ENCODE measurements at places on chromosomes 13 and 19. TPM values are rescaled to one million over a fixed set of nuclear protein-coding genes. Genes with fewer than 3 reads are reported as not detected.

DNA sequence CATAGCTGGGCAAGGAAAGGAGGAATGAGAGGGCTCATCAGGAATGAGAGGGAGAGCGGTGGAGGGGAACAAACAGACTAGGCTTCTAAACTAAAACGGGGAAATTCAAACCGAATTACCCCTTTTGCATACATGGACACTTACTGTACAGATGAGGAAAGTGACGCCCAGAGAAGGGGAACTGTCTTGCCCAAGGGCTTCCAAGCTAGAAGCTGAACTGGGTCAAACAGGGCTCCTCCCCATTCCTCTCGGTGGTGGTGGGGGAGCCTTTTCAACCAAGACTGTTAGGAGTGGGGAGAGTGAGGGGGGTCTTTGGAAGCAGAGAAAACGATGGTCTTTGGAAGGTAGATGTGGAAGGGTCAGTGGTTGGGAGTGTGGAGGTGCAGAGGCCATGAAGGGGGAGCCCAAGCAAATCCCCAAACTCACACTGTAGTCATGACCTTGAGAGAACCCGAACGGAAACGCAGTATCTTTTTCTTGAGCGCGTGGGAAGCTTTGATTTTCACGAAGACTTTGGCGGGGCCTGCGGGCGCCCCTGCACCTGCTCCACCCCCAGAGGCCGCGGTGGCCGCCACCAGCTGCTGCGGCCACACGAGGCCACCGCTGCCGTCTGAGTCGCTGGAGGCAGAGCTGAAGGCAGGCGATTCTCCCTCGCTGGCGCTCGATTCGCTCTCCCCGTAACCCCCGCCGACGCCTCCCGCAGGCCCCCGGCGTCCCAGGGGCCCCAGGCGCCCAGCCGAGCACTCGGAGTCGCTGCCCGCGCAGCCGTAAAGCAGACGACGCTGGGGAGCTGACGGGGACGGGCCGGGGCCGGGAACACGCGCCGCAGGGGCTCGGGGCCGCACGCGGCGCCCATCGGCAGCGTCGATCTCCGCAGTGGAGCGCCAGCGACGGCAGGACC, 12.3 kb upstream of the GNG8 start:
- DNase-seq: no peak

DNA sequence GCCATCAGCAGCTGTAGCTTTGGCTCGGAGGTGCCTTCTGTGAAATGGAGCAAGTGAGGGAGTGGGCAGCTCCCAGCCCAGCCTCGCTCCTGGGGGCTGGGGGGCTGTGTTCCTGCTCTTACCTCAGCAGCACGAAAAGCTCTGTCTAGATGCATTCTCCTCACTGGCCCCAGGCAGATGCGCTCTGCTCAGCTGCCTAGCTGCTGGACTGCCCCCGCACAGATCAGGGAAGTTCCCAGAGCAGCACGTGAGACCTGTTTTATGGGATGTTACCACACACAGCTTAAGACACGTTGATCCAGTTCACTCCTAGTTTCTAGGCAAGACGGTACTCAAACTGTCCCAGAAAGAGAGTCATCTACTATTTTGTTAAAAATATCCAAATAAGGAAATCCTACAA, 13.6 kb downstream of the LCP1 start:
- peak; percentile 84 for DNase-seq

- no peak for DNase-seq
These were observed 1627.0 kb upstream of the PCDH20 start for GRCh38 chr13:63042686-63043085.

The A1BG gene
- 11.7 TPM for total RNA-seq

The ZNF415 gene
- 9.1 TPM for total RNA-seq

DNA sequence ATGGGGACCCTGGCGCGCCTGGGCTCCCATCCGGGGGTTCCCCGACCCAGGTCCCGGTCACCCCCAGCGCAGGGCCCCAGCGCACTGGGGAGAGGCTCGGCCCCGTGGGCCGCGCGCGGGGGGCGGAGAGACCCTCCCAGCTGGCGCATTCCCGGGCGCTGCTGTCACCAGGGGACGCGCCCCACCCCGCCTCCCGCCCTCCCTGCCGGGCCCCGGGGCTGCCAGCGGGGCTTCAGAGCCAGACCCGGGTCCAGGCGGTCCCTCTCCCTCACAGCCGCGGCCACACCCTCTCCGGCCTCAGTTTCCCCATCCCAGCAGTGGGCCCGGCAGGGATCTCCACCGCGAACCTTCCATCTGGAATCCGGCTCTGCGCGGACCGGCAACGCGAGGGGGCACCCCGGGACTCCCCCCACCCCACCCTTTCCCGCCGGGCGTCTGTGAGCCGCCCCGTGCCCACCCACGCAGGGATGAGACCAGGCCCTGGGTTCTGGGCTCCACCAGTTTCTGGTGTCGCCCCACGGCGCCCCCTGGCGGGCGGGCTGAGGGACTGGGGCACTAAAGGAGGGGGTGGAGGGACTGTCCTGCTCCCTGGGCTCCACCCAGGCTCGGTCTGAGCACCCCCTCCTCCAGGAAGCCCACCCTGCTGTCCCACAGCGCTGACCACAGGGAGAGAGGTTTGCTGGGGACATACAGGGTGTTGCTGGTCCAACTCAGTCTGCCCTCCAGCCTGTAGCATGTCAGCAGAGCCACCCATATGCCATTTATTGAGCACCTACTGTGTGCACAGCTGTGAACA, 878 bp upstream of the ADAMTSL5 start:
- peak; percentile 81 for DNase-seq

DNA sequence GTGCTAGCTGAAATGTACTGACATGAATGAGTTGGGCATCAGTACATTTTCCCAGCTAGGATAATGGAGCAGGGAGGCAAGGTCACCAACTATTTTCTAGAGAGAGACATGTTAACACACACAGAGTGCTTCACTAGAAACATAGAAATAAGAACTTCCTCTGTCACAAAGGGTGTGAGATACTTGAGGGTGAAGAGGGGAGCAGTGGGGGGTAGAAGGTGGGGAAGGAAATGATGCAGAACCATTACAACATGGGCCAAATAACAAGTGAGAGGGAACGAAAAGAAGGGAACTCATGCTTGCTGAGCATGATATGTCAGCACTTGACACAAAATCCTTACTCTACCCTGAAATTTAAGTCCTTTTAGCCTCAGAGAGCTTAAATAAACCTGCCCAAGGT, 87.8 kb upstream of the RFC3 start:
- DNase-seq: no peak

GRCh38 chr19:18893587-18894253, 2.2 kb downstream of the CERS1 start:
- DNase-seq: no peak

GRCh38 chr19:7887408-7888144, 734 bp upstream of the LRRC8E start:
- DNase-seq: no peak

The IGSF23 gene
- not detected for total RNA-seq

DNA sequence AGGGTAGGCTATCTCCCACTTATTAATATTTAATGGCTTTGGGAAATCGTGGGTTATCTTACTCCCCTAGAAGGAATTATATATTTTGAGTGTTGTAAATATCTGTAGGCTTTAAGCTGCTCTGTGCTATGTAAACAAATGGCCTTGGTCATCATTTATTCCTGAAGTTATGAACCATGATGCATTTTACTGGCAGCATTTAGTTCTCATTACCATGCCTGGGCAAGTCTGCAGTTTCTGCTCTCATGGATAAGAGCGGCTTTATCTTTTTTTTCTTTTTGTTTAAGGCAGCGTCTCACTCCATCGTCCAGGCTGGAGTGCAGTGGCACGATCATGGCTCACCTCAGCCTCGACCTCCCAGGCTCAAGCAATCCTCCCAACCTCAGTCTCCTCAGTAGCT, 156.1 kb downstream of the IRS2 start:
- DNase-seq: no peak

DNA sequence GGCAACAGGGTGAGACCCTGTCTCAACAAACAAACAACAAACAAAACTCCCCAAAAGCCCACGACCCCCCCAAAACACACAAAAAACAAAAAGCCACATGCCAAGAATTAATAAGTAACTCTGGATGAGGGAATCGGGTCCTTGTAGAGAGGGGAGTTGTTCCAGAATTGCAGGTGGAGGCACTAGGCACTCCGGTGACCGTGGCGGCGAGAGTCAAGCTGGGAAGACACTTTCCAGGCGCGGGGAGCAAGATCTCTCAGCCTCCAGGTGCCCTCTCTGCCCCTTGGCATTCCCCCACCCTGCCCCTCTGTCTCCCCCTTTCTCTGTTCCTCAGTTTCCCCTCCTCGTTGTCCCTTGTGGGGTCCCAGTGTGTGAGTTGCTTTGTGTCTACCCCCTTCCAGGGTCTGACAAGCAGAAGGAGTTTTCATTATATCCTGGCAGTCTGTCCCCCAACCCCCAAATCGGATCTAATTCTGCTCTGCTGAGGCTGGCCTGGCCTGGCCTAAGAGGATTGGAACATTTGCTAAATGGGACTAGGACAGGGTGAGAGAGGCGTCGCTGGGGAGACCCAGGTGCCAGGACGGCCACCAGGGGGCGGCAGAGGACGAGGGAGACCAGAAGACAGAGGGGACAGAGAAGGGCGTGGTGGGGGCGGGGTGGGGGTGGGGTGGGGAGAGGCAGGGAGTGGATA, 8.3 kb upstream of the CRX start:
- peak; percentile 91 for DNase-seq

The ZNF610 gene
- total RNA-seq: 0.76 TPM

DNA sequence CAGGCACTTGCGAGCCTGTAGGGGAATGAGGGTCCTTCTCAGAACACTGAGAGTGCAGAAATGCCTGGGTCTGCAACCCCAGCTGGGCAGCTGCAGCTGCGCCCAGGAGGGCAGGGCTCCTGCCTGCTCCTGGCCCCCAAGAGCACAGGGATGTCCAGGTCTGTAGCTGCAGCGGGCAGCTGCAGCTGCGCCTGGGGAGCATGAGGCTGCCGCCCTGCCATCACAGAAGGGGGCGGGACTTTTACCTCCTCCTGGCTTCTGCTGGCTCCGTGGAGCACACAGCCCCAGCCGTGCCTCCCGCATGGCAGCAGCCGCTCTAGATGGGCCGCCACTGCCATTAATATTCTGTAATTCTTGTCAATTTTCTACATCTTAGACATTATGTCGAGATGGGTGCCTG, 17.8 kb downstream of the CPB2 start:
- no peak for DNase-seq

The SIAH3 gene
- total RNA-seq: 0.05 TPM
